AML-193 (cell line): ENCODE measurements at places on chromosomes 11 and 22.

- DNase-seq: no peak
Measured at GRCh38 chr11:72338741-72339140, 94.8 kb upstream of the PHOX2A start.

DNA sequence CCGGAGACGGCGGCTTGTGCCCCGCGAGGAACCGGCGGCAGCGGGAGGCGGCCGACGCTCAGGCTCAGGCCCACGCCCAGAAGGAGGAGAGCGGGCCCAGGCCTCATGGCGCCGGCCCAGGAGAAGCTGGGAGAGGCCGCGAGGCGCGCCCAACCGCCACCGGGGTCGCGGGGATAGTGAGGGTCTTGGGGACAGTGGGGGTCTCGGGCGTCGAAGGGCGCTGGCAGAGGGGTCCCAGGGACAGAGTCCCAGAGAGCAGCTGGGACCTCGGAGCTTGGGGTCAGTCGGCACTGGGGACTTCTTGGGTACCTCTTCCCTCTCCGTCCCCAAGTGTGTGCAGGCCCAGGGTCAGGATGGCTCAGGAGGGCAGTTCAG, at the start of gene PKDREJ:
PKDREJ (minus strand) TSS at position 128 of the 375 bp plus-strand sequence; CDS start at position 107, 21 bp downstream.
- DNase-seq: no peak

- DNase-seq: peak; percentile 15
Measured at GRCh38 chr11:64148226-64148916, 17.5 kb downstream of the MACROD1 start.

DNA sequence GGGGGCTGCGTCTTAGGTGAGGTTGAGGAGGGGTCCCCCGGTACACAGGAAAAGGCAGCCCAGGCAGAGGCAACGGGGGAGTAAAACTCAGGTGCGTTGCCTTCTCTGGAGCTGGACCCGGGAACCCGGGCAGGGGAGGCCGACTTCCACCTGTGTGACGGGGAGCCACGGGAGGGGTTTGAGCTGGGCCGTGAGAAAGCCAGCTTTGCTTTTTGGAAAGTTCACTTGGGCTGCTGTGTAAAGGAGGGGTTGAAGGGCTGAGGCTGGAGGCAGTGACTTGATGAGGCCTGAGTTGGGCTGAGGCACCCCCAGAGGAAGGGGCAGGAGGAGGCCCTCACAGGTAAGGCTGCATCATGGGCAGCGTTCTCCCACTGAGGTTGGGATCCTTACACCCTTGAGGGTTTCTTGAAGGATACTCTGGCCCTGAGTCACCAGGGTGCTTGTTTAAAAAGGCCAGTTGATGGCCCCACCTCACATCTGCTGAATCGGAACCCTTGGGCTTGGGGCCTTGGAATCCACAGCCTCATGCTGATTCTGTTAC, 47.2 kb downstream of the CHRDL2 start:
- DNase-seq: no peak

DNA sequence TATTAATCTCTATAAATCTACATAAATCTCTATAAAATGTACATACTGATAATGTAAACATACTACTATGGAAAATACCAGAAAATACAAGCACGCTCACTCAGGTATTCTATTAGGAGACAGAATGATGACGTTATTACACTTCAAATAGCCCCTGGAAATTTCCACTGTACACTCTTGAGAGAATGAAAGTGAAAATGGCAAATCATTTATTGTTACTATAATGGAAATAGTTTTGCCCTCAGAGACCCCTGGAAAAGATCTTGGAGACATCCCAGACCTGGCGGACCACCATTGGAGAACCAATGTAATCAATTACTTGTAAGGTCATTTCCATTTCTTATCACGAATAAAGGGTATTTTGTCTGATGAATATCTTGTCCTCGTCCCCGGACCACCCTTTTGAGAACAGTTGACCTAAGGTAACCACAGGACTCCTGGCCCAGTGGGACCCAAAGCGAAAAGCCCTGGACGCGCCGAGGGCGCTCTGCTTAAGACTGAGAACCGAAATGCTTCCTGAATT, 509 bp upstream of the PRRG4 start:
- peak; percentile 47 for DNase-seq

DNA sequence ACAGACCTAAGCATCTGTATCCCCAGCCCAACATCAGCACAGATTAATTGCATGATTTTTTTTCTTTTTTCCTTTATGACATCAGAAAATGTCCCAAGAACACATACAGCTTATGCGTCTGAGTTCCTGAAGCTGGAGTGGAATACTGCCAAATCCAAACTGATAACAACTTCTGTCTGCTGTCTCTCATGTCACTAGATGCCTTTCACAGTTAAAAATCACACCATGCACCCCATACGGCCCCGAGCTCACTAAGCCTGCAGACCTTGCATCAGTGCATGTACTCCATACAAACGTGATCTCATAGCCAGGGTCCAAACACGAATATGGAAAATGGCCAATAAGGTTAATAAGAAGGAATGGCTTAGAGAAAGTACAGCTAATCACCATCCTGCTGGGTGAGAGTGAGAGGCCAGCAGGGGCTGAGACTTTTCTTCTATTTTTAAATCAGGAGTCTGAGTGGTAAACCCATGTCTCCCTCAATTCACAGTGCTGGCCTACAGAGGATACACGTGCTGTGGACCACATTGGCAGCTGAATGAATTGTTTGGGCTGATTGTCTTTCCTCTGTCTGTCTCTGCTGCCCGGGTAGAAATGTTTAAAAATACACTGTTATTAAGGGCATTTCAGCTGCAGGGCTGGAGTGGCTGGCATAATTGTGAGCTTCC, 350.6 kb upstream of the RAG2 start:
- DNase-seq: no peak

DNA sequence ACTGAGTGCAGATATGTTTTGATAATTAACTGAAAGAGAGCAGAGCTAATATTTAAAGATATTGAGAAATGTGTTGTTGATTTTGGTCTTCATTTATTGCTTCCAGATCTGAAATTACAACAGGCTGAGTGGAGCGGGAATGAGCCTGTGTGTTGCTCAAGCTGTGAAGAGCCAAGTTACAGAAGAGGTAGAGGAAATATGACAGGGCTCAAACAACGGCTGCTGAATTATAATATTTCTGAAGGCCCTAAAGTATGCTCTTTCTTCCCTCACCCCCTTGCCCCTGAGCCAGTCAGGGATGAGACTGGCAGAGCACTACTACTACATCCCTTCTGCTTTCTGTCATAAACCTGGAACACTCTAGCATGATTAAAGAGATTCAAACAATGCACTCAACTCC, 115.6 kb downstream of the FANCF start:
- DNase-seq: no peak

DNA sequence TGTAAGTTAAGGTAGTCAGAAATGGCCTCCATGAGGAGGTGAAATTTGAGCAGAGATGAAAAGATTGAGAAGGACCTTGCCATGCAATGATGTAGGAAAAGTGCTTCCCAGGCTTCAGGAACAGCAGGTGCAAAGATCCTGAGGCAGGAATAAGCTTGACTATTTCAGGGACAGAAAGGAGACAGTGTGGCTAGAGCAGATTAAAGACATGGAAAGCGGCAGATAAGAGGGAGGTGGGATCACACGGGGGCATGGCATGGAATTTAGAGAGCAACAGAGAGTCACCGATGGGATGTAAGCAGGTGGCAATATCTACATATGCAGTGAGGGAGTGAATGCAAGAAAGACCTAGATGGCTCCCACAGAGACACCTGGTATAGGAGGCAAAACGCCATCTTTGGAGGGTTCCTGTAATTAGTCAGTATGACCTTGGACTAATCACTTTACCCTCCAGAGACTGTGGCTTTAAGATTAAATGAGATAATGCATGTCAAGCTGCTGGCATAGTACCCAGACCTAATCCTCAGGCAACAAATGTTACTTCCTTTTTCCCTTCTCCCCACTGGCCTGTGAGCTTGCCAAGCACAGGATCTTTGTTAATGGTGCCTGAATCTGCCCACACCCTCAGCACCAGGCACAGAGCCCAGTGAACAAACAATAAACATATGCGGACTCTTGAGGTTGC, 24.6 kb upstream of the ACER3 start:
- peak; percentile 46 for DNase-seq

GRCh38 chr22:27970596-27971220, 51.7 kb upstream of the PITPNB start:
- no peak for DNase-seq

GRCh38 chr22:31616315-31616980, 45.6 kb downstream of the PISD start:
- DNase-seq: no peak

DNA sequence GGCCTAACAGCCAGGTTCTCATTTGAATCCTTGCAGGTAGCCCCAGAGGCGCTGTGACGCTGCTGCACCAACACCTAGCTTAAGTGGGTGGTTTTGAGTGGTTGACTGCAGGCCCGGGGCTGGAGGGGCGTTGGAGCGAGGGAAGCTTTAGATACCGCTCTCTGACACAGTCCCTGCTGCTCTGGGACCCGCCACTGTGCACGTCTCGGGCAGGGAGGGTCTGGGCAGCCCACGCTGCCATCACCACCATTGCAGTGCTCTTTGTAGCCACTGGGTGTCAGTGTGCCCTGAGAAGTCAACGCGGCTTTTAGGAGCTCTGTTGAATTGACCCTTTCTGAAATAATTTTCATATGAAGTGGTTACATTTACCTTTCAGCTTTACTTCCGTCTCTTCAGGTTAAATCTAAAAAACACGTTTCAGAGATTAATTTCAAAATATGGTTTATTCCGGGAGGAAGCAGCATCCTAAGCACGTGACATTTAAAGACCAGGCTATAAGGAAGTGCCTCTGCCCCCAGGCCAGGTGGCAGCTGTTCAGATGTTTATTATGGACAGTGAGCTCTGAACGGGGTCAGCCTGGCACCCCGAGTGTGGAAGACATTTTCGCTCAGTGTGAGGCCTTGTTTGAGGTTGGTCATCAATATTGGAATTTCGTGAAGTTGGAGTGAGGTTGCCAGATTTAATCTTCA, 30.9 kb upstream of the PARVB start:
- peak; percentile 12 for DNase-seq

GRCh38 chr11:27095059-27095458, 54.4 kb downstream of the BBOX1 start:
- no peak for DNase-seq

DNA sequence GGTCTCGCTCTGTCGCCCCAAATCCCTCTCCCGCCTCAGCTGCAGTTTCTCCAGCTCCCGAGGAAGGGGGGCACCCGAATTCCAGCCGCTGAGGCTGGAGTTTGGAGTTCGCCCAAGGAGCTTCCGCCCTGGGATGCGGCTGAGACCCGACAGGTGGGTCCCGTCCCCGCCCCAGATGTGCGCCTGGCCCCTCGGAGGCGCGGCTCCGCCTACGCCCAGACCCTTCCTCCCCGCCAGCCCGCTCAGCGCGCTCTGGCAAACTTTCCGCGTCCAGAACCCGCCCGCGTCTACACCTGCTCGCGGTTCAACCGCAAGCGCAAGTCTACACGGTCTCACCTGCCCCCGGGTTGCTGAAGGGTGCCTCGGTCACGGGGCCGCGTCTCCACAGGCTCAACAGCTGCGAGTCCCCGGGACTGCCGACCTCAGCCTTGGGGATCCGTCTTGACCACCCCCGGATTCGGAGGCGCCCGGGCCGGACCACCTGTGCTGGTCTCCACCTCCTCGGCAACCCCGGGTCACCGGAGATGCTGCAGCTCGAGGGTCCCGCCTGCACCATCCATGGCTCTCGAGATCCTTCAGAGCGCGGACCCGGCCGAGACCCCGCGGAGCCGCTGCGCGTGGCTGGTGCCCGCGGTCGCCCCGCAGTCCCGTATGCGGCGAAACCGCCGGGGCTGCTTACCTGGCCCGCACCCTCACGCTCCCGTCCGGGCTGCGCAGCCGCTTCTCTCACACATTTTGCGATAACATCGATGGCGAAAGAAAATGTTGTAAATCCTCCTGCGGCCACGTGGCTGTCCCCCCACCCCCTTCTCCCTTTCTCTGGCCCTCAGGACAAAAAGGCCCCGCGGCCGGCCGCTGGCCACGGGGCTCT, 63.6 kb downstream of the NFAM1 start:
- no peak for DNase-seq

DNA sequence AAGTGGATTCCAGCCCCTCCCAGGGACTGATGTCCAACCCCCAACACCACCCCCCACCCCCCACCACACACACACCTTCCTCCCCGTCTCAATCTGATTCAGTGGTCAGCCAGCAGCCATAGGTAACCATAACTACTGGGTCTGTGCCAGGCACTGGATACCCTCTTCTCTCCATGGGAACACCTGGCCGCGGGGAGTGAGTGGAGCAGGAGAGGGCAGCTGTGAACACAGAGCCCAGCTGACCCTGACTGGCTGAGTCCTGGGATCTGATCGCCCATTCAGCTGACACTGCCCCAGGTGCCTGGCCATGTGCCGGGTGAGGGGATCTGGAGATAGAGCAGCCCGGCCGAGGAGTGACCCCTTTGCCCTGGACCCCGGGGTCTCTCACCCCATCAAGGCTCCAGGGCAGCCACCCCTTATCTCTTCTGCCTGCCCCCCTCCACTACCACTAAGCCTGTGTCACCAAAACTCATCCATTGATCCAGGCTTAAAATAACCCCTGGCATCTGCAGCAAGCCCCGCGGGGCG, 2.6 kb upstream of the SHISA8 start:
- DNase-seq: no peak

DNA sequence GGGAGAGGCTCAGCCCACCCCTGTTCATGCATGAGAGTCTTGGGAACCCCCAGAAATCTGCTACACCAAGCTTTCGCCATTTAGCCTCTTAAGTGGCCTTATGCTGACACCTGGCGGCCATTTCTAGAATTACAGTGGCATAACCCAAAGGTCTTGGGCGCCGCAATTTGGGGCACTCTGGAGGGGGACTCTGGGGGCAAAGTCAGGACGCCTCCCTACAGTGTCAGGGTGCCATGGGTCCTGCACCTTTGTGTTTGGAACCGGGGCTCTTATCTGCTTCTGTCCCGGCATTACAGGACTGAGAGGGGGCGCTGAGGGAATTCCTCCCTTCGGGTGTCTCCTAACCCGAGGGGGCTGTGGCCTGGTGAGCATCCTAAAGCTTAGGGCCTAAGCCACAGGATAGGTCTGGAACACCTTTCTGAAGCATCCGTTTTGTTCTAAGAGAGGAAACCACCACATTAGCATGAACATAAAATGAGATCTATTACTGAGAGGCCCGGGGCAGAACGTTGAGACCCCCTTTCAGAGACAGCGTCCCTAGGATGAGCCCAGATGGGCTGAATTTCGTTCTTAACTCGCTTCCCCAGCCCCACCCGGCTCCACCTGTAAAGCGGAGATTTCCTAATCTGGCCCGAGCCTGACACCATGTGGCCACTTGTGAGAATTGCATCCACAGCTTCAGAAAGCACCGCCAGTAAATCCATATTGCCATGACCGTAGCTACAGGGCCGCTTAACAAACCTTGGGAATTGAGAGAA, 9.3 kb downstream of the INS start:
- DNase-seq: peak; percentile 46

DNA sequence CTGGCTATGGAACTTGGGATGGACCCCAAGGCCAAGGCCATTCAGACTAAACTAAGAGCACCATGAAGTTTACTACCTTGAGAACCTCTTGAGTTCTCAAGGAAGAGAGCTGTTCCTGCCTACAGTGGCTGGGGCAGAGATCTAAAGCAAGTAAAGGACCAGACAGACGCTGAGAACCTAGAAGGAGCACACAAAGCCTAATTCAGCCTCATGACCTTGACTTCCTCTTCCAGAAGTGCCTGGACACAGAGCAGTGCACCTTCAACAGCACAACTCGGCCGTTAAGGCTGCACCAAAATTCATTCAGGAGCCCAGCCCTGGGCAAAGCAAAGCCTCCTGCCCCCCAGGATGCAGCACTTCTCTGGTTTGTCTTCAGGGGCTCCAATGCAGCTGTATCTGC, 82.9 kb upstream of the AKIP1 start:
- no peak for DNase-seq

- no peak for DNase-seq
Measured at GRCh38 chr11:84289381-84289906, 1003.3 kb upstream of the CCDC90B start.
